Activated CD8-positive, alpha-beta memory T cell treated with anti-CD3 and anti-CD28 coated beads, Interleukin-2, amount 10 ng/mL, durations not matched to agents 7 days and 5 days (primary cell): ENCODE measurements at places on chromosomes 12 and 14. TPM values are rescaled to one million over a fixed set of nuclear protein-coding genes. Genes with fewer than 3 reads are reported as not detected.

- H3K4me3 ChIP-seq, result no peak overlapping the region
- H3K36me3 ChIP-seq, result peaks cover 45% of the 10 kb centered on the region
- DNase-seq, result no peak
- peaks cover 28% of the 10 kb centered on the region for H3K4me1 ChIP-seq
Measured at GRCh38 chr14:54974788-54975414, 52.0 kb downstream of the WDHD1 start.

GRCh38 chr14:34749408-34749807 is 35.0 kb upstream of the CFL2 start:
- DNase-seq, result no peak
- H3K4me1 ChIP-seq, result no peaks in the 10 kb centered on the region
- H3K27ac ChIP-seq, result no peak overlapping the region
- H3K36me3 ChIP-seq, result peaks cover 14% of the 10 kb centered on the region
- no peaks in the 10 kb centered on the region for H3K27me3 ChIP-seq

The RNASE9 gene
- total RNA-seq, result not detected

DNA sequence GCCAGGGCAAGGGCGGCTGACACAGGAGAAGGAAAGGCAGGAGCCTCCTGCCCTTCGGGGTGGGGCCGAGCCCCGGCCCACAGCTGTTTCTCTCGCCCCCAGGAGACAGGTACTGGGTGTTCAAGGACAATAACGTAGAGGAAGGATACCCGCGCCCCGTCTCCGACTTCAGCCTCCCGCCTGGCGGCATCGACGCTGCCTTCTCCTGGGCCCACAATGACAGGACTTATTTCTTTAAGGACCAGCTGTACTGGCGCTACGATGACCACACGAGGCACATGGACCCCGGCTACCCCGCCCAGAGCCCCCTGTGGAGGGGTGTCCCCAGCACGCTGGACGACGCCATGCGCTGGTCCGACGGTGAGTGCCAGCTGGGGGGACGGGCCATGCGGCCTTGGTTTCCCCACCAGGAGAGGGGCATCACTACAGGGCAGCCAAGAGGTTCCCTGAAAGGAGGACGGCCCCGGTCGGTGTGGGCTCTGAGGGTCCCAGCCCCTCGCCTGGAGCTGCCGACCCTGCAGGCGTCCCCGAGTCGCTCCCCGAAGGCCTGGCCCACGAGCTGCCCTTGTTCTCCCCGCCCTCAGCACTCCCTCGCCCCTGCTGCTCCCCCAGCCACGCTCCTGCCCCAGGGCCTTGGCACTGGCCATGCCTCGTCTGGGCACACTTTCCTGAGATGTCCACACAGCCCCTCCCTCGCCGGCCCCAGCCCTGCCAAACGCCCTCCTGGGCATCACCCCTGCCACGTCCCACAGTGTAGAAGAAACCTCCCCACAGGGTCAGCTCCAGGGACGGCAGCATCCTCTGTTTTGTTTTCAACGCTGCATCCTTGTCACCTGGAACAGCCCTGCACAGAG is 21.7 kb downstream of the MMP17 start:
- peaks cover 5% of the 10 kb centered on the region for H3K4me1 ChIP-seq
- H3K36me3 ChIP-seq, result no peaks in the 10 kb centered on the region
- DNase-seq, result no peak
- no peaks in the 10 kb centered on the region for H3K27me3 ChIP-seq

The CD163 gene
- not detected for total RNA-seq

The TFCP2 gene
- 40.5 TPM for total RNA-seq

GRCh38 chr14:53062856-53063255 is 90.3 kb downstream of the DDHD1 start:
- H3K36me3 ChIP-seq, result peaks cover 24% of the 10 kb centered on the region
- H3K27me3 ChIP-seq, result no peaks in the 10 kb centered on the region
- H3K4me1 ChIP-seq, result peaks cover 9% of the 10 kb centered on the region

The BTG1 gene
- 91.7 TPM for total RNA-seq

- no peaks in the 10 kb centered on the region for H3K36me3 ChIP-seq
- DNase-seq, result peak; percentile 22
- H3K27me3 ChIP-seq, result peaks cover 2% of the 10 kb centered on the region
- H3K27ac ChIP-seq, result no peak overlapping the region
Measured at GRCh38 chr14:101069666-101070362, 166.3 kb upstream of the RTL1 start.

The RNASE1 gene
- total RNA-seq, result not detected

DNA sequence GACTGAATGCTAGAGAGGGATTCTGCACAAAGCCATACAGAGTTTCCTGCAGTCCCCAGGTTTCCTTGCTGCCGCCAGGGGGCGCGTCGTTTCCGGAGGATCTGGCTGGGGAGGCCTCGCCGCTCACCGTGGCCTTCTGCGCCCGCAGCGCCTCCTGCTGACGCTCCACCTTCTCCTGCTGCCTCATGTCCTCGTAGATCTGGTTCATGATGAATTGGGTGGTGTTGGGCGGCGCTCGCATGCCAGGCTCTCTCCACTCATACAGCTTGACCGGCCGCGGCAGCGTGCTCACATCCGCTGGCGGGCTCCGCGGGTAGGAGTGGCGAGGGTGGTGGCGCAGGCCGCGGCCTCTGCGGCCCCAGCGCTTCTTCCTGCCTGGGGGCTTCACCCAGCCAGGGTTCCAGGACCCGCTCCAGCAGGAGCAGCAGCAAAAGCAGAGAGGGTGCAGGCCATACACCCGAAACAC is 987 bp downstream of the CCER1 start:
- H3K36me3 ChIP-seq, result no peaks in the 10 kb centered on the region
- DNase-seq, result no peak
- no peak overlapping the region for H3K27ac ChIP-seq
- H3K27me3 ChIP-seq, result no peaks in the 10 kb centered on the region

DNA sequence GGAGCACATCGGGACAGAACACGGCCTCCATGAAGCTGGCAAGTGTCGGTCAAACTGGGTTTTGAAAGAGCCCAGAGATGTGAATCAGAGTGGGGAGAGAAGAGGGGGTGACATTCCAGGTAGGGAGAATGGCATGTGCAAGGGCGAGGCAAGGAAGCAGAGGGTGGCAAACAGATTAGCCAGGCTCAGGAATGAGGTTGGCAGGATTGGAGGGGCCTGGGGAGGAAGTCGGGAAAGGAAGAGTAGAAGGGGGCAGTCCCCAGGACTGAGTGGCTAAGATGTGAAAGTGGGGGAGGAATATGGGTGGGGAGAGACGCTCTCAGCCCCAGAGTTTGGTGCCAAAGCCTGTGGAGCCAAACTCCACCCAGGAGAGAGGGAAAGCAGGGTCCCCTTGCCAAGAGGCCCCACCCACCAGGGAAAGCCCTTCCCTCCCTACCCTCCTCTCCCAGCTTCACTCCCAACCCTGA is 5.5 kb upstream of the HDAC7 start:
- no peaks in the 10 kb centered on the region for H3K27me3 ChIP-seq
- no peak for DNase-seq
- H3K36me3 ChIP-seq, result peaks cover 4% of the 10 kb centered on the region
- peaks cover 64% of the 10 kb centered on the region for H3K4me1 ChIP-seq

- peaks cover 2% of the 10 kb centered on the region for H3K27me3 ChIP-seq
- H3K4me1 ChIP-seq, result no peaks in the 10 kb centered on the region
- no peak overlapping the region for H3K4me3 ChIP-seq
- no peaks in the 10 kb centered on the region for H3K36me3 ChIP-seq
Measured at GRCh38 chr14:34302654-34303053, 159.4 kb downstream of the SPTSSA start.

GRCh38 chr12:52179396-52179973 is 12.3 kb downstream of the KRT80 start:
- no peak overlapping the region for H3K27ac ChIP-seq
- no peak overlapping the region for H3K4me3 ChIP-seq
- H3K36me3 ChIP-seq, result no peaks in the 10 kb centered on the region
- no peak for DNase-seq
- no peaks in the 10 kb centered on the region for H3K27me3 ChIP-seq
